Activated CD4-positive, alpha-beta T cell treated with anti-CD3 and anti-CD28 coated beads, Interleukin-2, amount 50 U/mL, for 24 hours (primary cell): ENCODE measurements at places on chromosomes 3 and 15.

DNA sequence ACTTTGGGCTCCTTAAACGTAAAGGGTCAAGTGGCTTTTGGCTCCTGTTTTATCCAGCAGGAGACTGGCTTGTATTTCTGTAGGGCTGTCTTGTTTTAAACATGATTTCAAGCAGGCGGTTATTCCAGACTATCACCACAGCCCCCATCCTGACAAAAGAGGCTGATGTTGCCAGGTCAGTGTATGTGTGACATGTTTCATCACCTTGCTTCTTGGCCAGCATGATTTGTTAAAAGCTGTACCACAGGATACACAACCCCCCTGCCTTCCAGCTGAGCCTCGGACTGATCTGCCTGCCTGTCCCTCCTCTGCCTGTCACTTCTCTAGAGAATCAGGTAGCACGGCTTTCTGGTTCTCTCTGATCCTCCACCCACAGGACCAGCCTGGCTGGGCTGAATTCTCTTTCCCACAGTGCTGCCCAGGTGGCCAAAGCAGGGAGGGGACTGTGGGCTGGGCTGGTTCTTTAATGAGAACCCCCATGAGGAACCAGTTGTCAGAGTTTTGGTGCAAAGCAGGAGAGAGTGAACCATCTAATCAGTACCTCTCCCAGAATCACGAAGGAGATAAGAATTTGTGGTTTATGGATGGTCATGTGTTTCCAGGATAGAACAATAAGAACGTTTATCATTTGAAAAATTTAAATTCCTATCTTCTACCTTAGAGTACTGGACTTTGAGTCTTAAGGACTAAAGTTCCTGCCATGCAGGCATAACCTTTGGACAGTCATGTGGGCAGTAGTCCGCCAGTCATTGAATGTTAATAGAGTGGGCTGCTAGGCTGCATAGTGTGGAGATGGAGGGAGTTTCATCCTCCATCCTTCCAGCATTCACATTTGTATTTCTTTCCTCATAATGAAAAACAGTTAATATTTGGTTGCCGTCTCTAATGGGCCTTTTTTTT, 8.8 kb downstream of the ABHD6 start:
- DNase-seq = no peak

DNA sequence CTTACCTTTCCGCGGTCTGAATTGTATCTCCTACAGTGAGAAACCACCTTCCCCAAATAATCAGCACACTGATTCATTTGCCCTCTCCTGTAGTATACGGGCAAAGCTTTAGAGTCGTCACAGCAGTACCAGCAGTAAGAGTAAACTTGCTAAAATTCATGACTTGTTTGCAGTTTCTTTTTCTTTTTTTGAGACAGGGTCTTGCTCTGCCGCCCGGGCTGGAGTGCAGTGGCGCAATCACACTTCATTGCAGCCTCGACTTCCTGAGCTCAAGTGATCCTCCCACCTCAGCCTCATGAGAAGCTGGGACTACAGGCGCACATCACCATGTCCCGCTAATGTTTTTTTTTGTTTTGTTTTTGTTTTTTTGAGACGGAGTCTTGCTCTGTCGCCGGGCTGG, 11.9 kb downstream of the SCAMP5 start:
- no peak for DNase-seq

DNA sequence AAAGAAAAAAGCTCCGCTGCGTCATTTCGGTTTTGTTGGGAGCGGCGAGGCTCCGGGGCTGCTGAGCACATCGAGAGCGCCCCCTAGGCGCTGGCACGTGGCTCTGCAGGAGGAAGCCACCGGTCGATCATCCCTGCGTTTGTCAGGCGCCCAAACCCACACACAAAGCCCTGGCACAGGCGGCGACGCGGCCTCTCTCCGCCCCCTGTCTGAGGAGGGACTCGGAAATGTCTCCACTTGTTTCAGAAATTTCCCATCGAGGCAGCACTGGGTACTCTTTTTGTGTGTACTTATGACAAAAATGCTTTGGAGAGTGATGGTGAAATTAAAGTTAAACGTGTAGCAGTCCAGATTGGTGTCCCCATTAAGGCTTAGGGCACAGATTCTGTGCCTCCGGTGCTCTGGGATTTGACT, 407.3 kb upstream of the ONECUT1 start:
- DNase-seq = no peak

- DNase-seq = no peak
These were observed 116.8 kb downstream of the TMEM266 start for GRCh38 chr15:76176487-76177085.

GRCh38 chr15:89002281-89002761, 85.9 kb upstream of the ABHD2 start:
- no peak for DNase-seq

GRCh38 chr3:127077068-127077467, 94.2 kb downstream of the PLXNA1 start:
- no peak for DNase-seq

- no peak for DNase-seq
These were observed 253.3 kb downstream of the PTPRG start for GRCh38 chr3:61814674-61815073.

DNA sequence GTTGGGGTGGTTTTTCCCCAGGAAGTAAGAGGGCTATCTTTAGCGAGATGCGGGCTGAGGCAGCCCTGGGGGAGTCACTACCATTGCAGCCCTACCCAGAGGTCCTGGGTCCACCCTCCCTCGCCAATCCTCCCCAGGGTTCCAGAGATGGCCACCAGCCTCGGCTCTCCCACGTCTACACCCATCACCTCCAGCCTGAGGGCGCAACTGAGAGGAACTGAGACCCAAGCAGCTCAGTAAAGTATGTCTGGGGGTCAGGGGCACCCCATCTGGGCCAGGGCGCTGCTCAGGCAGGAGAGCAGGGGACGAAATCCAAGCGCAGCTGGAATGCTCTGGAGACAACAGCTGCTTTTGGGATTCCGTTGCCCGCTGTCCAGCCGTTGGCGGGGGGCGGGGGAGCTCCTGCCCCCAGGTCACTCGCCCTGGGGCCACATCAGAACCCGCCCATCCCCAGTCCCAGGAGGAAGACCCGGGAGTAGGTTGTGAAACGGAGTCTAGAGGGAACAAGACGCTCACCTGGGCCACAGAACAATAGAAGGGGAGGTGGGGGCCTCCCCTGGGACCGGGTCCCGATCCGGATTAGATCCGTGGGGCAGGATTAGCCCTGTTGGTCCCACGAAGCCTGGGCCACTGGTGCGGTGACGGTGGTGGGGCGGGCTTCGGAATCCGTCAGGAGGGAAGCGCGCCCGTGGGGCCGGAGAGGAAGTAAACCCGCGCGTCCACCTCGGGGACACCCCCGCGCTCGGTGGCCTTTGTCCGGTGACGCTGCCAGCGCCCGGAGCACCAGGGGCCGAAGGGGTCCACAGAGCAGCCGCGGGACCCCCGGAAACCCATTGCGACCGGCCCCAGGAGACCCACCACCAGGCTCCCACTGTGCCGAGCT, 1.4 kb upstream of the NDUFAF3 start:
- no peak for DNase-seq

GRCh38 chr3:156818273-156818651, 7.9 kb upstream of the LEKR1 start:
- no peak for DNase-seq

GRCh38 chr3:196486263-196486662, 17.3 kb downstream of the RNF168 start:
- no peak for DNase-seq

- no peak for DNase-seq
These were observed 53.3 kb downstream of the ZNF385D start for GRCh38 chr3:21697707-21698106.

DNA sequence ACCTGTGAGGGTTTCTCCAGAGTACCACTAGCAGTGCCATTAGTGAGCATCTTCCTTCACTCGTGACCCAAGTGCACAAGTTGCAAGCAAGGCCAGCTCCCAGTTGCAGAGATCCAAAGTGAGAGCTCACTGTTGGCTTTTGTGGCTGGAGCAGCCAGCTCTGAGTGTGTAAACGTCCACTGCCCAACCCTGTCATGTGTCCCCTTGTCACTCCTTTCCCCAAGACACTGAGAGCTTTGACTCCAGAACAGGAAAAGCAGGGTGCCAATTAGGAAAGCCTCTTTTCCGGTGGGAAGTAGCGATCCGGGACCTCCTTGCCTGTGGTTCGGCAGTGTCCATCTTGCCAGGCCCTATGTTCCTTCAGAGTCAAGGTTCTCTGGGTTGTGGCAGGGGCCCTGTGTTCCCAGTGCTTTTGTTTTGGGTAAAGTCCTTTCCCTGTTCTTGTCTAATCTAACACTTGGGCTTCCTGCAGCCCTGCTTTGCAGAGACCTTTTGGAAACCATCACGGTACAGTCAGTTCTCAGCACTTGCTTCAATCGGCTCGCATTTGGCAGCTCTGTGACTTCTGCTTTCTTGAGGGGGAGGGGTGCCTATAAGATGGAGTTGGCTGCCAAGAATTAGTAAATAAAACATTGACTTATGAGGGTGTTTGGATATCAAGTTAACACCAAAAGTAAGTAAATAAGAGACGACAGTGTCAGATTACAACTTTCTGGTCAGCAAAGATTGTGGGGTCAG, 90.5 kb downstream of the DNASE1L3 start:
- no peak for DNase-seq

- DNase-seq = no peak
These were observed 147.8 kb downstream of the PLCL2 start for GRCh38 chr3:17032407-17033034.

- DNase-seq = no peak
These were observed 28.4 kb downstream of the PEAK1 start for GRCh38 chr15:77391372-77391951.

- no peak for DNase-seq
These were observed 26.7 kb upstream of the TGM5 start for GRCh38 chr15:43293432-43293831.

GRCh38 chr3:187963003-187963676, 190.8 kb upstream of the LPP start:
- no peak for DNase-seq

- no peak for DNase-seq
These were observed 24.9 kb upstream of the ACAD9 start for GRCh38 chr3:128854475-128854874.

DNA sequence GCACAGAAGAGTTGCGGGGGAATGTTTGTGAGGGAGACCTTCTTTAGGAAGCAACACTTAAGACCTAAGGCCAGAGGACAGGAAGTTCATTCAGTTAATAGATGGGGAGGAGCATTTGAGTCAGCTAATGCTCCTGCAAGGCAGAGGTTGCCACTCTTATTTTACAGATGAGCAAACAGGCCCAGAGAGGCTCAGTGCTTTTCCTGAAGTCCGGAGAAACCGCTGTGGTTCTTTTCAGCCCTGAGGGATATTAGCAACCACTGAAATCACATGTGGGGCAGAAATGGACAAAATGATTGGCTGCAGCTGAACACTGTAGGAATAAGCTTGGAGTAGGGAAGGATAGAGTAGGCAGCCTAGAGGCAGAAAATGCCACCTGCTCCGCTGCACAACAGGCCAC, 33.3 kb upstream of the RTP4 start:
- DNase-seq = no peak

- DNase-seq = no peak
These were observed 452.6 kb downstream of the TAFA4 start for GRCh38 chr3:68479779-68480178.

DNA sequence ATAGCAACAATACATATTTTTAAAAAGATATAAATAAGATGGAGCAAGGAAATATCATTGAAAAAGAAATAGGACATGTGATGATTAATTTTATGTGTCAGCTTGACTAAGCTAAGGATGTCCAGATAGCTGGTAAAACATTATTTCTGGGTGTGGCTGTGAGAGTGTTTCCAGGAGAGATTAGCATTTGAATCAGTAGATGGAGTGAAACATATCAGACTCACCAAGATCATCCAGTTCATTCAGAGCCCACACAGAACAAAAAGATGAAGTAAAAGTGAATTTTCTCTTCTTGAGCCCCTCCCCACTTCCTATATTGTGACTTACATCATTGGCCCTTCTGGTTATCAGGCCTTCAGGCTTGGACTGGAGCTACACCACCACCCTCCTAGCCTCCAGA, 61.6 kb upstream of the TUSC7 start:
- DNase-seq = no peak

GRCh38 chr3:125001557-125002413, 54.0 kb downstream of the HEG1 start:
- DNase-seq = no peak

DNA sequence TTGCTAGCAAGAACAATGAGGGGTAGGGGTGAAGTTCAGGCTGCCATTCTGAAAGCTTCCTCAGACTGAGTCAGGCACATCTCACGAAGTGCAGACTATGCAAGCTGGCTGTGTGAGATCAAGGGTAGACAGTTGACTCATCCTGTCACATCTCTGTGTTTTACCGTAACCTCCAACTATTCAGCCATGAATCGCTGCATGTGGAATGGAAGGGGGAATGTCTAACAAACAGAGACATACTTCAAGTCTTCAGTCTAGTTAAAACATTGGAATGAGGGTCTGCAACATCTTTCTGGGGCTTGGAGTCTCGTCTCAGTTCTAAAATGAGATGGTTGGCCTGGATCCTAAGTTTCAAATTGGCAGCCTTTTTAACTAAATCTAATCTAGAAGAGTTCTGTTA, 25.9 kb downstream of the AGTR1 start:
- no peak for DNase-seq

- DNase-seq = no peak
These were observed 31.8 kb upstream of the RARB start for GRCh38 chr3:25396251-25396650.

DNA sequence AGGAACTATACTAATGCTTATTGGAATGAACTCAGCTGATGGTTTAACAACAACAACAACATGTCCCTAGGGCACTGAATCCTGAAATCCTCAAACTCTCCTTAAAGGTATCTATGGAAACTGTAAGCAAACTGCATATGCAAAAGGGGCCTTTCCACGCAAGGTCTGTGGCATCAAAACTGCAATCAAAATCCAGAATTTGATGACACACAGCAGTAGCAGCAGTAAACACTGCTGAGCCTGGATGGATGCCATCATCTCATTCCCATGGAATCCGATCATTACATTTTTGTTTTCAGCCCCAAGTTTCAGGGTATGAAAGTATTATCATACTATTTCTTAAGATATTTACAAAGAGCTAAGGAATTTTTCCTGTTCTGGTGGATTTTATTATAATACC, 399.7 kb downstream of the VPS13C start:
- DNase-seq = no peak
